Aorta (tissue), 5 donors: ENCODE measurements at places on chromosomes 4 and X. TPM values are rescaled to one million over a fixed set of nuclear protein-coding genes. Genes with fewer than 3 reads are reported as not detected.

- no peaks in the 10 kb centered on the region for H3K4me1 ChIP-seq
- no peaks in the 10 kb centered on the region for H3K36me3 ChIP-seq
- no peak for DNase-seq
- no peaks in the 10 kb centered on the region for H3K27me3 ChIP-seq
- H3K27ac ChIP-seq = no peak overlapping the region
Observed at GRCh38 chr4:14925471-14925870, 76.8 kb upstream of the CPEB2 start.

GRCh38 chr4:109032671-109033070, 269.8 kb downstream of the COL25A1 start:
- no peaks in the 10 kb centered on the region for H3K36me3 ChIP-seq
- H3K27me3 ChIP-seq = no peaks in the 10 kb centered on the region
- H3K4me3 ChIP-seq = no peak overlapping the region
- no peak overlapping the region for H3K27ac ChIP-seq

DNA sequence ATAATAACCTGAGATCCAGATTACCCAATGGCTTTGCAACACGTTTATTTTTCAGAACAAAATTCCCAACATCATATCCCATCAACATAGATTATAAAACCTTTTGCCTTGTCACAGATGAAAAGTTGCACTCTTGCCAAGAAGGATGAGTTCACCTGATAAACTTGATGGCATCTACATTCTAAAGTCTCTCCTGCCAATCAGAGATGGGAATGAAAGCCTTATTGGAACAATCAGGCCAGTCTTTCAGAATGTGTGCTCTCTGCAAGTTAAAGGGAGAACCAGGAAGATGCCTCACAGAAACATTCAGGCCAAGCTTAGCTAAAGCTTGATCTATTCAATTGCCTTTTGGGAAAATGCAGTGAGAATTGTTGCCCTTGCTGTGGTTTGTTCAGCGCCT, 1.3 kb downstream of the LPAR4 start:
- H3K4me1 ChIP-seq = no peaks in the 10 kb centered on the region
- H3K27ac ChIP-seq = no peak overlapping the region
- H3K27me3 ChIP-seq = no peaks in the 10 kb centered on the region

ELF4 gene
- polyA plus RNA-seq = 4.5 TPM

ARHGAP4 gene
- polyA plus RNA-seq = 31.9 TPM

DNA sequence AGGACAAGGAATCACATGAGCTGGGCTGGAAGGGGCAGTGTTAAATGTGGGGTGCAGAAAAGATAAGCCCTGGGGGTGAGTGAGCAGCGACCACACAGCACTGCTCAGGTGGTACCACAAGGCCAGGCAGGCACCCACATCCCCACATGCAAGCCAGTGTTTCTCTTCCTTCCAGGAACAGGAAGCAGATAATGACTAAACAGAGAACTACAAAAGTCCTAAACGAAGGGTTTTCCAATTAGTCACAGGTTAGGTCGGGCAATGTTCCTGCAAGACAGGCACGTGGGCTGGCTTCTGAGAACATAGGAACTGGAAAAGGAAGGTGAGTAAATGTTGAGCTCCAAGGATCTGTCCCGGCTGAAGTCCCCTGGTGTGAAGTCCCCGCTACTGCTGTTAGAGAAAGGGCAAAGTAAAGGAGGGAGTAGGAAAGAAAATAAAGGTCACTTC, 19.5 kb downstream of the RELL1 start:
- peaks cover 9% of the 10 kb centered on the region for H3K4me1 ChIP-seq
- no peaks in the 10 kb centered on the region for H3K27me3 ChIP-seq
- no peak for DNase-seq
- H3K36me3 ChIP-seq = no peaks in the 10 kb centered on the region

- no peak overlapping the region for H3K27ac ChIP-seq
- no peak for DNase-seq
- no peaks in the 10 kb centered on the region for H3K4me1 ChIP-seq
- H3K4me3 ChIP-seq = no peak overlapping the region
- no peaks in the 10 kb centered on the region for H3K27me3 ChIP-seq
- H3K36me3 ChIP-seq = no peaks in the 10 kb centered on the region
Observed at GRCh38 chr4:39855909-39856512, 121.7 kb downstream of the PDS5A start.

SH3D19 gene
- polyA plus RNA-seq = 44.1 TPM

ADAD1 gene
- polyA plus RNA-seq = not detected
